Activated CD4-positive, alpha-beta T cell treated with anti-CD3 and anti-CD28 coated beads, Interleukin-2, amount 50 U/mL, for 24 hours (primary cell): ENCODE measurements at places on chromosomes 16 and 17.

- no peak for DNase-seq
Measured at GRCh38 chr17:56808503-56808902, 25.2 kb downstream of the C17orf67 start.

- DNase-seq = no peak
Measured at GRCh38 chr16:67704110-67704509, 15.0 kb downstream of the GFOD2 start.

DNA sequence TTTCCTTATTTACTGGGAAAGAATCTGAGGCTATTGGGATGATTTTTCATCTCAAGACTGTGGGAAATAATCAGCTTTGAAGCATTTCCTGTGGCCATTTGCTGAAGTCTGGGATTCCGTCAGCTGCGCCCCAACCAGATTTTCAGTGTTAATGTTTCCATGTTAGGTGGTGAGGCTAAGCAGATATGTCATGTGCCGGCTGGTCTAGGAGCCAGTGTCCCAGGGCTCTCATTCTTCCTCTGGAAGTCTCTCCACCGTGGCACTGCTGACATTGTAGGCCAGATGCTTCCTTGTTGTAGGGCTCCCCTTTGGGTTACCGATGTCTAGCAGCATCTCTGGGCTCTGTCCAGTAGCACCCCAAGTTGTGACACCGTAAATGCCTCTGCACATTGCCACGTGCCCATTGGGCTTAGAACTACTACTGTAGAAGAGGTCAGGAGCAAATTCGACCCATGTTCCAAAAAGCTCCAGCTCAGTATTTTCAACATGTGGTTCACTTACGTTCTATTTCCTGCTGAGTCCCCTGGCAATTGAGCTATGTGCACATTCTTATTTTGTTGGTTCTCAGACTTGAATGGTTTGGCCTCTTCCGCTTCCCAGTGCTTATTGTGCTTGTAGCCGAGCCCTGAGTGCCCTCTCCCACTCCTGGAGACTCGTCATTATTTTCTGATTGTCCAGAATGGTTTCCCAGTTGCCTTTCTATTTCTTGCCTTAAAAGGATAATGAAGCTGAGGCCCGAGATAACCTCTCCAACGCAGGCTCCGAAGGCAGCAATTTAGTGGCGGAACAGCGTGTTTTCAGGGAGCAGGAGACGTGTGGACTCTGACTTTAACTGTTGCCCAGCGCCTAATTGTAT lies 82.2 kb downstream of the SPECC1 start:
- DNase-seq = no peak

DNA sequence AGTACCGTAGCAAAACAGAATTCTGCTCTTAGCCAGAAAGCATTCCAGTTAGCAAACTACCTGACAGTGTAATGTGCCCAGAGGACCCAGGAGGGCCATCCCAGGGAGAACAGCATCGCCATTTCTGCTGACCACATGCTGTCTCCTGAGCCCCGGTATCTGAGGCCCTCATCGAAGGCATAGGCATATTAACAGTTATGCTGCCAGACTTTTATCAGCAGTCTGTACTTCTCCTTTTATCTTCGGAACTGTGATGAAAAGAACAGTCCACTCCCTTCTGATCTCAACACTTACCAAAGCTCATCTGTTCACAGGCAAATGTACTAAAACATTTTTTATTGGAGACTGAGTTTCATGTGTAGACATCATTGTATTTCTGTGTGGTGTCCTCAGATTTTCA lies 236.4 kb downstream of the PRKCA start:
- no peak for DNase-seq

GRCh38 chr16:20042848-20043247 lies 30.8 kb downstream of the GPR139 start:
- no peak for DNase-seq

DNA sequence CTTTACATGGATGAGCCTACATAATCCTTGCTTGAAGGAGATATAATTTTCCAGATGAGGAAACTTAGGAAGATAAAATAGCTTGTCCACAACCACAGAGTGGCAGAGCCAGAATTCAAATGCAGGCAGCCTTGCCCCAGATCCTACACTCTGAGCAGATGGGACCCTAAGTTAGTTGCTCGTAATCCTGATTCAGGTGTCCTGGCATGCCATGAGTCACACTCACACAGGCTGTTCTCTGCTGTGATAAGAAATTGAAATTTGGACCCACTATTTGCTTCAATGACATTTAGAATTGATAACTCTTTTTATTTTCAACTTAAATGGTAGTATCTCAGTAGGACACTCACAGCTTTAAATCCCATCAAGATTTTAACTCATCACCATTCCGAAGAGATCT lies 150.7 kb upstream of the CACNG5 start:
- no peak for DNase-seq

DNA sequence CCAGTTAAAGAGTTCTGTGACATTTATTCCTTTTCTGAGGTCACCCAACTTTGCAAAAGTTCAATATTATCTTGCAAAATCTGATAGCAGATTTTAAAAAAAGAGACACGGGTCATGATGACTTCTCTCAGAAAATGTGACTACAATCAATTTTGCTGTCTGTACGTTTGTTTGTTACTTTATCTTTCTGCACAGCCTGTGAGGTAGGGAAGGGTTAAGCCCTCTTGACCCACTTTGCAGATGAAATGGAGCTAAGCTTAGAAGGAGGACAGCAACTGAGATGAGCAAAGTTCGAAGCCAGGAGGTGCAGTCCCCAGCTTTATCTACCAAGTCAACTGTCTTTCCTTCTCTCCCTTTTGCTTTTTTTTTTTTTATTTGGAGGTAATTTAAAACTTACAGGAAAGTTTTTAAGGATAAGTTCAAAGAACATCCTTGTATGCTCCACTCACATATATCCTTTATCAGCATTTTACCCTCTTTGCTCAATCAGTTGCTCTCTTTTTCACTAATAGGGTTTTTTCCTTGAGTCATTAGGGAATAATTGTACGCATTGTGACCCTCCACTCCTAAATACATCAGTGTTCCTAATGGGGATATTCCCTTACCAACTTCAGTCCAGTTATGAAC lies 86.8 kb downstream of the MSI2 start:
- DNase-seq = no peak

GRCh38 chr17:73215447-73215846 lies 22.6 kb downstream of the COG1 start:
- no peak for DNase-seq

- no peak for DNase-seq
Measured at GRCh38 chr17:80673152-80673920, 128.7 kb downstream of the RPTOR start.

DNA sequence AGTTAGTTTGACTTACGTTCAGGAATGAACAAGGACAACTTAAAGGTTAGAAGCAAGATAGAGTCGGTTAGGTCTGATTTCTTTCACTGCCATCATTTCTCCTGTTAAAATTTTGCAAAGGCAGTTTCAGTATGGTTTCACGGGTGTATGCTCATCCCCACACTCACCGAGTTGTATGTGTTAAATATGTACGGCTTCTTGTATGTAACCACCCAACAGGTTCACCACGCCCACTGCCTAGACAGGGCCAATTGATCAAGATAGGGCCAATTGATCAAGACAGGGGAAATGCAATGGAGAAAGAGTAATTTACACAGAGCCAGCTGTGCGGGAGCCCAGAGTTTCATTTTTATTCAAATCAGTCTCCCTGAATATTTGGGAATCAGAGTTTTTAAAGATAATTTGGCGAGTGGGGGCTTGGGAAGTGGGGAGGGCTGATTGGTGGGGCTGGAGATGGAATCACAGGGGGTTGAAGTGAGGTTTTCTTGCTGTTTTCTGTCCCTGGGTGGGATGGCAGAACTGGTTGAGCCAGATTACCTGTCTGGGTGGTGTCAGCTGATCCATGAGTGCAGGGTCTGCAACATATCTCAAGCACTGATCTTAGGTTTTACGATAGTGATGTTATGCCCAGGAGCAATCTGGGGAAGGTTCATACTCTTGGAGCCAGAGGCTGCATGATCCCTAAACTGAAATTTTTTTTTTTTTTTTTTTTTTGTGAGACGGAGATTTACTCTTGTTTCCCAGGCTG lies 62.4 kb upstream of the PLCG2 start:
- DNase-seq = no peak

- DNase-seq = peak; percentile 44
Measured at GRCh38 chr17:43576563-43577229, 30.6 kb upstream of the ETV4 start.

- no peak for DNase-seq
Measured at GRCh38 chr17:6240601-6241000, 170.4 kb downstream of the WSCD1 start.

GRCh38 chr17:59617156-59617732 lies 2.5 kb upstream of the CLTC start:
- no peak for DNase-seq

GRCh38 chr17:8148560-8148959 lies 3.6 kb downstream of the PER1 start:
- DNase-seq = no peak

DNA sequence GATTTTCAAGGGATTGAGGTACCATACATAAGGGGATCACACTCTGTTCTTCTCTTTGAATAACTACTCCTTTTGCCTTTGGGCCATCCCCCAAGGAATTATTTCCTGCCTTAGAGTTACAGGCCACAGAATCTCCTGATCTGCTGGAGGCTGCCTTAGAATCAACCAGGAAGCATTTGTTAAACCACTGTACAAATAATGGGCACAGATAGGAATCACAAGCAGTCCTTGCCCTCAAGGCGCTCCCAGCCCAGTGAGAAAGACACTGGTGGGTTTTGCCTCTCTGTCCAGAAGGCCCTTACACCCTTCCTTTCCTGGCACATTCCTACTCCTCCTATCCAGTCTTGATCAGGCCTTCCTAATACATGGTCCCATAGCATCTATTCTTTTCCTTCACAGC lies 45.9 kb downstream of the MRTFB start:
- DNase-seq = no peak

- DNase-seq = no peak
Measured at GRCh38 chr17:63420868-63421680, 25.0 kb downstream of the CYB561 start.

- DNase-seq = no peak
Measured at GRCh38 chr17:43891851-43892646, 15.3 kb downstream of the MPP2 start.

GRCh38 chr16:11806721-11807120 lies 9.7 kb upstream of the ZC3H7A start:
- DNase-seq = no peak

DNA sequence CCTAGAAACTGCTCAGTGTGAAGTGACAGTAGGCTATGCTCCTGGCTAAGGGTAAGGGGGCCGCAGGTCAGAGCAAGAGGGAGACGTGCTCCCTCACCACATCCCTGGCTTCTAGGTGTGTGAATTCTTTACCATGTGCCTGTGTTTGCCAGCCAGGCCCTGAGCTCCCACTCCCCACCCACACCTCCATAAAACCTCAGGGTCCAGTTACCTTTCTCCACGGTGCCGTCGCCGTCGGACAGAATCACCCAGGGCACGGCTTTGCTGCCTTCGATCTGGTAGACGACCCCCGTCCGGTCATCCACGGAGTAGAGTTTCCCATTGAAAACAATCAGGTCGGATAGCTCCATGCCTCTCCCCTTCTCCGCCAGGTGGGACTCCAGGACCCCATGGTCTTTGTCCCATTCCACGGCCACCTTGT lies 12.8 kb downstream of the CANT1 start:
- no peak for DNase-seq

DNA sequence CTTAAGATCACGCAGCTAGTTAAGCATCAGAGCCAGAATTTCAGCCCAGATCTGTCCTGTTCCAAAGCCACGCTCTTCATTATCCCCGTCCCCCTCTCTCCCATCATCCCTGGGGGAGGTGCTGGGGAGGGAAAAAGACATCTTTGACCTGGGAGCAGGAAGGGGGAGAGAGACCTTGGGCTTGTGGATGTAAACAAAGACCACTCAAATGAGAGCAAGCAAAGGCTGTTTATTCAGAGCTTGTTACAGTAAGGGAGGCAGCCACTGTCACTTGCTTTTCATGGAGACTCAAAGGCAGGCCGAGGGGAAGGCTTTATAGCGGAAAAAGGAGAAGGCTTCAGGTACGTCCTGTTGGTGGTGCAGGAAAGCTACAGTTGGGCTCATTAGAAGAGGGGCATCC lies 3.5 kb upstream of the RPRML start:
- DNase-seq = no peak

DNA sequence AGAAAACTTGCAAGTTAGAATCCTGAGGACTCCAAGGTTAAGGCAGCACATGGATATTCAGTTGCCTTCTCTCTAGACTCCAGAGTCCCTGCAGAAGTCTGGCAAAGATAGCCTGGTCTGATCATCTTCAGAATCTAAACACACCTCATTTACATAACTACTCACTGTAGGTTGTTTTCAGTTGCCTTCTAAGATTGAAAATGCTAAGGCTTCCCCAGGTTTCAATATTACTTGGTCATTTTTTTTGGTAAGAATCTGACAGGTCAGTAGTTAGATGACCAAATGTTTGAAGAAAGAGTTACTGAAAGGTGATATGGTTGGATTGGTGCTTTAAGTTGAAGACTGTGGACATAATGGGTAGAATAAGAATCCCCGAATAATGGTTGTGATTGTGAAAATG lies 205.4 kb upstream of the KCNJ16 start:
- DNase-seq = no peak

GRCh38 chr17:8003594-8004181 lies 1.3 kb downstream of the GUCY2D start:
- no peak for DNase-seq

DNA sequence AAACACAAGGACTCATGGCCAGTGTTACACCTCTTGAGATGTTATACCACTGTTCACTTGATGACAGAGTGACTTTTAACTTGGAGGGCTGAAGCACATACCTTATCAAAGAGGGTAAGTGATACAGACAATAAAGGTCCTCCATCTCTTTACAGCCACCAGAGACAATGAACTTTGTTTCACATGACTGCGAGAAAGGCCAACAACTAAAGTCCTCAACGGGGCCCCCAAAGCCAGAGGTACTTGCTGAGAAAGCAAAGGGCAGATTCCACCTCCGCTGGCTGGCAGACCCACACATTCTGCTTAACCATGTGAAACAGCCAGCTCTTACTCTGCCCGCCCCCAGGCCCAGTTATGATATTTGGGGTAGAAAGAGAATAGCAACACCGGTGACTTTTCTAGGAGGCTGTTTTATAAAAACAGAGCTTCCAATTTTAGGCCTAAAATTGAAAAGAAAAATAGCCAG lies 21.4 kb downstream of the DCUN1D3 start:
- DNase-seq = no peak

- DNase-seq = no peak
Measured at GRCh38 chr17:50213026-50214022, 11.9 kb upstream of the COL1A1 start.

DNA sequence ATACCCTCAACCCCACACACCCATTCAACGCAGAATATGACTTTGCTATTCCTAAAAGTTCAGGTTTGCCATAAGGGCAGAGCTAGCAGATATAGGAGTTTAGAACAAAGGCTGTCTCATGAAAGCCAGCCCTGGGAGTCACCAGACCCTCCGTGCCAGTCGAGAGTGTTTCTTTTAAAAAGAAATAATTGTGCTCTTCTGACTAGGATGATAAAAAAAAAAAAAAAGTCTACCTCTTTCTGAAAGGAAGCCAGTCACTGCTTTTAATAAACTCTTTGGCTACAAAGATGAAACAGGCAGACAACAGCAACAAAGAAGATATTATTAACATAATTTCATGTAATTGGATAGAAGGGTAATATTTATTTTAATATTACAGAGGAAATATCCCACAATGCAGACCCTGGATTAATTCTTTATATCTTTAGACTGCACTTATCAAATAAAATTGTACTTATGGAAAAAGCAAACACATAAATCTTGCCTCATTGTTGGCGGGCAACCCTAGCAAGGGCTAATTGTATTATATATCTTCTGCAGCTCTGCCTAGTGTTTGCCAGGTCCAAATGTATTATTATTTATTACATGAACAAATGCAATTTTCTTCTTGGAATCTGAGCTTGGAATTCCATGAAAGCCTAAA lies 277.5 kb upstream of the DYNLRB2 start:
- DNase-seq = no peak
